Activated CD4-positive, alpha-beta T cell treated with anti-CD3 and anti-CD28 coated beads, Interleukin-2, amount 50 U/mL, for 24 hours (primary cell): ENCODE measurements at places on chromosomes 7 and 10.
A peak's percentile ranks its signal among the peaks of the same experiment; 100 is the strongest.

- no peak for DNase-seq
Observed at GRCh38 chr7:141462958-141463357, 88.3 kb upstream of the AGK start.

DNA sequence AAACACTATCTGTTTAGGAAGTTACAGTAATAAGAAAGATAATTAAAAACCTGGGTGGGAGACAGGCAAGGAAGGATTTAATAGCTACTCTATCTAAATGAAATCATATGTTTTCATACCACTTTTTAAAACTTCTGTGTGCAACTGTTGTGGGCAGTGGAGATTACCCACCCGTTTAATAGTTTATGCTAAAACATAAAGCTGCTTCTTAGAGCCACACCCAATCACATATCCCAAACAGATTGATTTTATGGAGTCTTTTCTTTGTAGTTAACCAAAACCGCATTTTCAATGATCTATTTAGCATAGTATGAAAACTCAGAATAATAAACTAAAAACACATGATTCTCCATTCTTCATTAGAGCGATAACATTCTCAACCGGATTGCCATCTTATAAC lies 304.1 kb downstream of the AGMO start:
- no peak for DNase-seq

- no peak for DNase-seq
Observed at GRCh38 chr7:69190025-69190424, 408.2 kb upstream of the AUTS2 start.

DNA sequence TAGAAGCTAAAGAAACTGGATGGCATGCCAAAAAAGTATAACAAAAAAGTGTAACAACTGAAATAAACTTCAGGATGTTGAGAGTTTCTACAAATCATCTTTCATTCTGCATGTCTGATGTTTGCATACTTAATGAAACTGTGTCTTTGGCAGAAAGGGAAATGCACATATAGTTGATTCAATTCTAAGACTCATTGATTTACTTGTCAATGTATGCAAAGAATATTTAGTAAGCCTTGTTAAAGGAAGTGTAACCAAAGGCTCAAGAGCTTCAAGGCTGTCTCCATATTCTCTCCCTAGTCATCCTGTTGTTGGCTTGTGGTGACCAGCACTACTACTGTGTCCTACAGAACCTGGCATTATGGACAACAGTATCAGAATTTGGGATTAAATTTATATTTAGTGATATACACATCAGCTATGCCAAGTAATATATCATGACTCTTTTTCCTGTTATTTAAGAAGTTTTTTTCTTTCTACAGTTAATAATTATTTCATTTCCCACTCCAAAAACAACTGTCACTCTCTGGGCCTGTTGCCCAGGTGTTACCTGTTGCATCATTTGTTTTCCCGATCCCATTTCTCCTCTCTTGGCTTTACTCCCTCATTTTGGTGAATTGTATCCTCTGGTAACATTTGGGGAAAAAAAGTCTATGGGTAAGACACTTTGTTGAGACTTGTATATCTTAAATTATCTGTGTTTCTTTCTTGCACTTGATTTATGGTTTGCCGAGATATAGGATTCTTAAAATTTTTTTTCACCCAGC lies 226.6 kb upstream of the BMPER start:
- no peak for DNase-seq

DNA sequence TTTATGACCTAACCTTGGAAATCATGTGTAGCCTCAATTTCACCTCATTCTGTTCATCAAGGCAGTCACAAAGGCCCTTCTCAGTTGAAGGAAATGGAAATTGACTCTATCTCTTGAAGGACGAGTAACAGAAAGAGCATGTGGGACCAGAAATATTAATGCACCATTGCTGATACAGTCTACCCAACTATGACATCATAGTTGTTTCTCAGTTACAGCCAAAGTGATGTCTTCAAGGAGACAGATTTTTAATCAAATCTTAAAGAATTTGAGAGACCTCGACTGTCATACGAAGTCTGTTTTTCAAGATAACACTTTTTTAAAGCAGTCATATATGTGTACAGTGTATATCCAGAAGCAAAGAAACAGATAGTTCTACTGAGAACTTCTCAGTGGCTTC lies 335.7 kb upstream of the PHF14 start:
- DNase-seq = no peak

GRCh38 chr10:52257692-52258075 lies 56.4 kb upstream of the DKK1 start:
- no peak for DNase-seq

GRCh38 chr7:12601302-12601869 lies 30.9 kb downstream of the SCIN start:
- no peak for DNase-seq

DNA sequence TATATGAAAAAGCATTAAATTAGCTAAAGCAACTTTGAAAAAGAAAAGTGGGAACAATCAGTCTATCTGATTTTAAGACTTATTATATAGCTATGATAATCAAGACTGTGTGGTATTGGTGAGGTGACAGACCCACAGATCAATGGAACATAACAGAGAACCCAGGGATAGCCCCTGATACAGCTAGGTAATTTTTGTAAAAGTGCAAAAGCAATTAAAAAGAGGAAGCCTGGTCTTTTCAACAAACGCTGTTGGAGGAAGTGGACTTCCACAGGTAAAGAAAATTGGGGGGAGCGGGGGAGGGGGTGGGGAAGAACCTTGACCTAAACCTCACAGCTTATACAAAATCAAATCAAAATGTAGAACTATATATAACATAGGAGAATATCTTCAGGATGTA lies 45.4 kb downstream of the GNA12 start:
- DNase-seq = no peak

- DNase-seq = no peak
Observed at GRCh38 chr10:49310460-49310859, 11.5 kb downstream of the C10orf71 start.

GRCh38 chr7:151411551-151411950 lies 1.7 kb upstream of the WDR86 start:
- DNase-seq = no peak

DNA sequence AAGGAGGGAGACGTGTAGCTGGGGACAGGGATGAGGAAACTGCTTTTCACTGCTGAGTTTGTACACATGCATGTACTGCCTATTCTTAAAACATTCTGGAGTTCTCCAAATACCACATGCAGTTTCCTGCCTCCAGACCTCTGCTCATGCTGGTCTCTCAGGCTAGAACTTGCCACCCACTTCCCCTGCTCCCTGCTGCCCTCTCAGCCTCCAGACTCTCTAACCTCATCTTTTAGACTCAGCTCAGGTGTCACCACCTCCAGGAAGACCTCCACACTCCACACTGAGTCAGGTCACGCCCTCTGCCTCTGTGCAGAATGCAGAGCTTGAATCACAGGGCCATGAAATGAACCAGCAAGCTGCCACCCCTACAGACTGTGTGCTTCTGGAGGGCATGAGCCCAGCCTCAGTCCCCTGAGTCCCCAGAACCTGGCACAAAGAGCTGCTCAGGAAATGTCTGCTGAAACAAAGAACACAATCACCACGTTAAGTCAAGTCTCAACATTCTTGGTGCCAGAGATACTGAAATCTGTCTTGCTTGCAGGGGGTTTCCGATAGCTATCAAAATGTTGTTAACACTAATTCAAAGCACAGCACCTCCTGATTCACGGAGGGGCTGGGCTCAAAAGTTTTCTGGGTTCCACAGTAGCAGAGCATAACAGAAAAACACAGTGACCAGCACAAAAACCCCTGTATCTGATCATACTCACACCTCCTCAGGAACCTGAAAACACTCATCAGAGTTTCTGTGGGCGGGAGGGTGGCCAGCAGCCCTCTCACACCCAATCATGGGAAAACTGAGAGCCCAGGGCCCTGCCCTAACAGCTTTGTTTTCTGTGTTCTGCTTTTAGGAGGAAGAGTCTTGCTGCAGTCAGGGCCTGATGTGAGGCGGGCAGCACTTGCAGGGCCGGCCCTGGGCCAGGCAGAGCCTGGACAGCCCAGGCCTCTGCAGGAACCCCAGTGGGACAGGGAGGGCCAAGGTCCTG lies 21.1 kb downstream of the FAM53B start:
- peak; percentile 48 for DNase-seq

GRCh38 chr7:29230871-29231345 lies 36.3 kb downstream of the CHN2 start:
- DNase-seq = no peak

GRCh38 chr10:80144696-80145131 lies 12.2 kb downstream of the PLAC9 start:
- no peak for DNase-seq

- no peak for DNase-seq
Observed at GRCh38 chr7:110399421-110399820, 691.5 kb upstream of the LRRN3 start.

DNA sequence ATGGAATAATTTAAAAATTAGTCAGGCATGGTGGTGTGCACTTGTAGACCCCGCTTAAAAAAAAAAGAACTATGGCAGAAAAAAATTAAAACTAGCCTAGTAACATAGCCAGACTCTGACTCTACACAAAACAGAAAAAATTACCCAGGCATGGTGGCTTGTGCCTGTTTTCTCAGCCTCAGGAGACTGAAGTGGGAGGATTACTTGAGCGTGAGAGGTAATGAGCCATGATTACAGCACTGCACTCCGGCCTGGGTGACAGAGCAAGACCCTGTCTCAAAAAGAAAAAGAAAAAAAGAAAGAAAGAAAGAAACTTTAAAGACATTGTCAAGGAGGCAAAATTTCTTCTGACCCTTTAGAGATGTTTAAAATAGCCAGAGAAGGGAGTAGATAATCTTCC lies 109.0 kb upstream of the TMEM106B start:
- no peak for DNase-seq

DNA sequence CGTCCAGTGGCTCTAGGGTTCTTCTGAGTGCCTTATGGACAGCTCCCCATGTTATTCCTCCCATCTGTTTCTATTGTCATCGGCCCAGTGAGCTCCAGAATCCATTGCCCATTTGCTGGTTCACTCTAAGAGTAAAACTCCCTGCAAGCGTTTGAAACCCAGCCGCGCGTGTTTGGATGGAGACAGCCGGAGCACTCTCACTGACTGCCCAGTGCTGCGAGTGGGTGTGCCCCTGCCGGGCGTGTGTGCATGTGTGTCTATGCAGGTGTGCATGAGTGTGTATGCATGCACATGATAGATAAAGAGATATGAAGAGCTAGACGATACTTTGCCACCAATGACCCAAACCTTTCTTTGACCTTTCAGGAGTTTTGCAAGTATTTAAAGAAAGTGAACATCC lies 347.2 kb upstream of the MKI67 start:
- no peak for DNase-seq

DNA sequence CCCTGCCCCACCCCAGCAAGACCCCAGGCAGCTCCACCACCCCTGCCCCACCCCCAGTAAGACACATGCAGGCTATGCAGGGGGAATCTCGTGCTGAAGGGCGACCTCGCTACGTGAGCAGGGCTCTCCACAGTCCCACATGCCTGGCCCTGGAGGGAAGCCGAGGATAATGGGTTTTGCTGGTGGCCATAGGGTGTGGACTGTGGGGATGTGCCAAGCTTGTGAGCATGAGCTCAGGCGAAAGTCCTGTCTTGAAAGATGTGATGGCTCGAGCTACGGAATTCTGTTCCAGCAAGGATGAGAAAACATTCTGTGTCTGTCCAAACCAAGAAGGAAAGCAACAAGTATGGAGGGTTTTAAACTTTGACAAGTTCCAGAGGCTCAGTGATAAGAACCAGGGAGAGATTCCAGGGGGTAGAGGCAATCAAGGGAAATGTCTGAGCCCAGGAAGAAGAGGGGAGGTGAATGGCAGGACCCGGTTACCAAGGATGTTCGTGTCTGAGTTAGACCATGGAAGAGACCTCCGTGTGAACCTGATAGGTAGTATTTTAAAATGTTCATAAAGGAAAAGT lies 63.1 kb downstream of the PYROXD2 start:
- DNase-seq = no peak
